T-helper 9 cell (primary cell): ENCODE measurements at places on chromosomes 12 and 14.

GRCh38 chr12:128909653-128910052 is 56.4 kb downstream of the GLT1D1 start:
- no peak for DNase-seq

DNA sequence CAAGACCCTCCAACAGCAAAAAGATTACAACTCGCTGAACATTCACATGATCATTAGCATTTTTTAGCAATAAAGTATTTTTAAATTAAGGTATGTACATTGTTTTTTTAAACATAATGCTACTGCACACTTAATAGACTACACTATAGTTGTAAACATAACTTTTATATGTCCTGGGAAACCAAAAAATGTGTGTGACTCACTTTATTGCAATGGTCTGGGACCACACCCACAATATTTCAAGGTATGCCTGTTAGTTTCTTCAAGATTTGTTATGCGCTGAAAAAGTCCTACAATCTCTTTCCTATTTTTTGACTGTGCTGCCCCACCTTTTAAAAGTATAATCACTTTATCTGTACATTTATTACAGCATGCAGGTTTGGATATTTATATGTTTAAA is 30.4 kb upstream of the PCNX4 start:
- DNase-seq, result no peak

DNA sequence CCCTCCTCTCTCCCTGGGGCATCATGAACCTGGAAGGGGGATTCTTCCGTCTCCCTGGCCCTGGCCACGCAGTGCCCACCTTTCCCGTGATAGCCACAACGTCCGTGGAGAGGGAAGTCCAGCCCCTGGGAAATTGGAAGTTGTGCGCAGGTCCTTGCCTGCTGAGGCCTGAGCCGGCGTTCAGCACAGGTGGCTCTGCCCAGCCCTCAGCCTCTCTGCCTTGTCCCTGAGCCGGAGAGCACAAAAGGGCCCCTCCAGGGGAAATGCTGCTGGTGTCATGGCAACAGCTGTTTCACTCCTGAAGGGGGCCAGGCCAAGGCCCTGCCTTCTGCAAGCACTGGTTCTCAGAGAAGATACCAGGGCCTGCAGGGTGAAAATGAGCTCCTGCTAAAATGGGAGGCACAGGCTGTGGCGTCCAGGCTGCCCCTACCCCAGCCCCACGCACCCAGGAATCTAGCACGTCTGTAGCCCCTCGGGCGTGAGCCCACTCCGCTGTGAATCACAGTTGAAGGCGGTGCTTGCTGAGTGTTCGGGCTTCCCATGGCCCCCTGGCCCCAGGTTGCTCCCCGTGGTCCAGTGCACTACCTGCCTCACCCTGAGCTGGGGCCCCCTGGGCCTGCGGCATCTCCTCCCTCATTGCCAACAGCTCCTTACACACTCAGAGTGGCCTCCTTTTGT is 149.4 kb downstream of the ADGRD1 start:
- DNase-seq, result no peak

GRCh38 chr14:104971447-104972240 is 6.5 kb downstream of the AHNAK2 start:
- DNase-seq, result no peak

DNA sequence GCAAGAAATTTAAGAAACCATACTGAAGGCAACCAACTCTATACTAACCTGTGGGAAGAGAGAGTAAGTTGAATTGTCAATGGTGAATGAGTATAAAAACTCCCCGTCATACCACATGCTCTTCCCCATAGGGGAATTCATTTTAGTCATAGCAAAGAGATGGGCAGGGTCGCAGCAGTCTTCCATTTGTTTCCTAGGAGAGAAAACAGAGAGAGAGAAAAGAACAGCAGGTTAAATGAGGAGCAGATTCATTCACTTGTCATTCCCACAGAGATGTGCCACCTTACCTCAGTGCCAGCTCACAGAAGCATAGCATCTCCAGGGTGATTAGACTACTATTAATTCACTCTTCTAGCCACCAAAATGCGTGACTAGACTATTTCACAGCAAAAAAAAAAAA is 47.4 kb downstream of the ST8SIA1 start:
- no peak for DNase-seq

- DNase-seq, result no peak
These were observed 2.9 kb upstream of the CMAS start for GRCh38 chr12:22042976-22043669.

DNA sequence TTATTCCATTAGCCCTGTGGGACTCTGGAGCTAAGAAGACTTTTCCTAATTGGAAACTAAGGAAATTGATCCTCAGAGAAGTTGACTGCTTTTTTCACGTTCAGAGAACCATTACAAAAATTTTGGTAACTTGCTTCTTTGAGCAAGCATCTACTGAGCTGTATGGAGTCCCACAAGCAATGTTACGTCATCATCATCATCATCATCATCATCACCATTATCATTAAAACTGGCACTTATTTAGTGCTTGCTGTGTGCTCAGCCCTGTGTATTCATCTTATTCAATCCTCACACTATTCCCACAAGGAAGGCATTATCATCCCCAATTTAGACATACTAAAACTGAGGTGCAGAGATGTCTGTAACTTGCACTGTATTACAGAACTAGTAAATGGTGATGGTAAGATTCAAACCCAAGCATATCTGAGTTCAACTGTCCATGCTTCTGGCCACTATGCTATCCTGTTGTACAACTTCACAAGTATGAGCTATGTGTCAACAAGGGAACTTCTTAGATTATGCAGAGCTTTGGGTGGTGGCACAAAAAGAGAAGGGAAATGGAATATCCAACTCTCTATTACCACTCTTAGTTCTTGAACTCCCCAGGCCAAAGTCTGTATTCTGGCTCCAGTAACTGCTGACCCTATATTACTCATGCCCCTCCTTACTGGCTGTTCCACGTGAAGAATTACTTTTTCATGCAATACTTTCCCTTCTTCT is 6.3 kb downstream of the KRT1 start:
- DNase-seq, result no peak

- DNase-seq, result no peak
These were observed 29.3 kb downstream of the CMKLR1 start for GRCh38 chr12:108309674-108310312.
